Mucosa of gallbladder (tissue), 1 donor: ENCODE measurements at places on chromosomes 13 and 19. TPM values are rescaled to one million over a fixed set of nuclear protein-coding genes. Genes with fewer than 3 reads are reported as not detected.

Gene FREM2
- total RNA-seq: 16.0 TPM

Gene TMEM147
- 87.6 TPM for total RNA-seq

Gene FCAR
- not detected for total RNA-seq

GRCh38 chr13:97932647-97933046 lies 20.8 kb upstream of the IPO5 start:
- no peak for DNase-seq
